ENCODE measurements at places on chromosomes 2 and 18.
A peak's percentile ranks its signal among the peaks of the same experiment; 100 is the strongest.

DNA sequence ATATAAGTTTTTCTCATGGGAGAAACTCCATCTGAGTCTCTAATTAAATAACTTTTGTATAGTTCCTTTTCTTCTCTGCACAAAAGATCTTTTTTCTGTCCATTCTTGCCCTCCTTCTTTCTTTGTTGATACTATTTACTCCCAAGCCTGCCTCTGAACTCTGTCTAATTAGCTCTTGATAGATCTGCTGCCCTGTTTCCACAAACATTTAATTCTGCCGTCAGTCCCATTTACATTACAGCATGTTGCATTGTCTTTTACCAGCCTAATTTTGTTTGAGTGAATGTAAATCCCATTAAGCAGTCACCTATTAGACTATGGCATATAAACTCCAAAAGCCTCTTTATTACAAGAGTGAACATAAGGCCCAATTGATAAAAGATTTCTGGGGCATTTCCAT, 254.4 kb downstream of the ERBB4 start:
- DNase-seq = no peak

- DNase-seq = no peak
These were observed 117.1 kb downstream of the PRKRA start for GRCh38 chr2:178333851-178334250.

- peak; percentile 65 for DNase-seq
These were observed 322.1 kb downstream of the LRRTM1 start for GRCh38 chr2:79982445-79982844.

DNA sequence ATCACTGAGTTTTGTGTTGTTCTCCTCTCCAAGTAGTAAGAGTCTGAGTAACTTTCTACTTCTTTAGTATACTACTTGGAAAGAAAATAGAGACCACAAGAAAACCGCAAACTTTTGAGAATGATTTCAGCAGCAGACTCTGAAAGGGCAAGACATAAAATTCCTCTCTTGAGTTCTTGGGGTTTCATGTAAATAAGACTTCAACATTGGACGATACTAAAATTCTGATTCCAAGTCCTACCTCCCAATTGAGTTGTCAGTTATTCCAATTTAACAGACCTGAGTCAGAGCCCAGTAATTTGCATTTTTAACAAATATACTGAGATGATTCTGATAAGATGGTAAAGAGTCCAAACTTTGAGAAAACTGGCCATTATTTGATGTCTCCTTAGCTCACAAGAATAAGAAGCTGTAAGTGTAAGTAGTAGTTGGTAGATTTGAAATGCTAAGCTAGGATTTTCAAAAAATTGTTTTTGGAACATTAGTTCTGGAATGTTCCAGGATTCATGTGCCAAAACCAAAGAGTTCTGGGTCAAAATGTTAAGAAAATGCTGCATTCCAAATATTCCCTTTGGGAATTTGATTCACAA, 261.6 kb upstream of the SPOPL start:
- DNase-seq = no peak

DNA sequence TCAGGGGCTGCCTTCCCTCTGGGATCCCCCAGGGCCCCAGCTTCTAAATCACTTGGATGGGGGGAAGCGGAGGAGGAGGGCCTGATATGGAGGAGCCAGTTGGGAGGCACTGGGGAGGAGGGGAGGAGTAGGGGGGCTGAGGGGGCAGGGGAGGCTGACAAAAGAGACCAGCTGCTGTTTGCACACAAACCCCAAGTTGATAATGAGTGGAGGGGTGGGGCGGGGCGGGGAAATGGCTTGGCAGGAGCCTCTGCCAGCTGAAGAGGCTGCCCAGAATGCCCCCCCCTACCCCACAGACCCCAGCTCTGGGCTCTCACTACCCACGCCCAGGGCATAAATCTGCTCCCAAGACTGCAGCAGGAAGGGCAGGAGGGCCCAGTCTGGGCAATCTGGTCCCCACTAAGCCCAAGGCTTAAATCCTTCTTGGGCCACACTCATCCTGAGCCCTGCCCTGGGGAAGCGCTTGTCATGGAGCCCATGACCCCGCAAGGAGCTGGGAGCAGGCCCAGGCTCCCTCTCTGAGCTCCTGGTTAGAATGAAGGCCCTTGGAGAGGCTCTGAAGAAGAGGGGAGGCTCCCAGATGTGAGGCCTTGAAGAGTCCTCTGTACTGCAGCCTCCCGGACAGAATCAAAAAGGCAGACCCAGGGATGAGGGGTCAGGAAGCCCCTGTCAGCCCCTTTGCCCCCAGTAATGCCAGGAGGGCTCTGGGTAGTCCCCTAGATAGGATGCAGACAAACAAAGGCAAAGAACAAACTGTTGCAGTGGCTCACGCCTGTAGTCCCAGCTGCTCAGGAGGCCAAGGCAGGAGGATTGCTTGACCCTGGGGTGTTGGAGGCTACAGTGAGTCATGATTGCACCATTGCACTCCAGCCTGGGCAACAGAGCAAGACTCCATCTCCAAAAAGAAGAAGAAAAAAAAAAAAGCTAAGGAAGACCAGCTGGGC, 24.8 kb upstream of the PTMA start:
- DNase-seq = peak; percentile 59

GRCh38 chr18:28181616-28182015, 4.7 kb upstream of the CDH2 start:
- no peak for DNase-seq

GRCh38 chr2:125092276-125093009, 1067.4 kb downstream of the CNTNAP5 start:
- no peak for DNase-seq

GRCh38 chr18:37276111-37276890, 289.3 kb downstream of the CELF4 start:
- no peak for DNase-seq

GRCh38 chr2:64474121-64474571, 20.2 kb downstream of the LGALSL start:
- DNase-seq = no peak

- no peak for DNase-seq
These were observed 32.2 kb upstream of the CREB1 start for GRCh38 chr2:207497596-207497995.

GRCh38 chr2:222879604-222879933, 18.7 kb downstream of the ACSL3 start:
- no peak for DNase-seq

DNA sequence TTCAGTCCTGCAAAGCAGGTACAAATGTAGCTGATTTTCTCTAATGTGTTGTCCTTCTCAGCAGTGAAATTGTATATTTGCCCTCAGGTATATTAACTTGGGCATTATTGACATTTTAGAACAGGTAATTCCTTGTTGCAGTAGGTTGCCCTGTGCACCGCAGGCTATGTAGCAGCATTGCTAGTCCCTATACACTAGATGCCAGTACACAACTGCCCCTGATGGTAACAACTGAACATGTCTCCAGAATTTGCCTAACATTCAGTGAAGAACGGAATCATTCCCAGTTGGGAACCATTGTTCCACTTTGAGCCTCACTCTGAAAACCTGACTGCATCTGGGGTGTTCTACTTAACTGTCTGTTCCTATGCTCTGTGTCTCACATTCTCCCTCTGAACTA, 23.1 kb upstream of the TFPI start:
- no peak for DNase-seq

- DNase-seq = no peak
These were observed 750.5 kb downstream of the LRP1B start for GRCh38 chr2:141380008-141380979.

DNA sequence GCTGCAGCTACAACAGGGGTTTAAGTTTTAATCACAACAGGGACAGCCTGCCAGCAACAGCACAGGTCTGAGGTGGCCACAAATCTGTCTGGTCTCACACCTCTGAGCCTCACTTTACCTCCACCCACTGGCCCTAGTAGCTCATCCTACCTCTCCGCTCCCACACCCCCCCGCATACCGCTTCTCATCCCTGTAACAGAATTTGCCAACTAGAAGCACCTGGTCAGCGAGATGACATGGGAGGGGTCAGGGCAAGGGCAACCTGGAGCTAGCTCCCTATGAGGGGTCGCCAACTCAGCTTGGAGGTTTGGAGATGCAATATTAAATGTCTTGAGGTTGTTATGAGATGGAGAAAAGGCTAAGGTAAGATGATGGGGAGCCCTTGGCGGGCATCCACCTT, 7.5 kb downstream of the CATIP start:
- no peak for DNase-seq

- DNase-seq = no peak
These were observed 125.6 kb downstream of the TDRD15 start for GRCh38 chr2:21249367-21249766.

DNA sequence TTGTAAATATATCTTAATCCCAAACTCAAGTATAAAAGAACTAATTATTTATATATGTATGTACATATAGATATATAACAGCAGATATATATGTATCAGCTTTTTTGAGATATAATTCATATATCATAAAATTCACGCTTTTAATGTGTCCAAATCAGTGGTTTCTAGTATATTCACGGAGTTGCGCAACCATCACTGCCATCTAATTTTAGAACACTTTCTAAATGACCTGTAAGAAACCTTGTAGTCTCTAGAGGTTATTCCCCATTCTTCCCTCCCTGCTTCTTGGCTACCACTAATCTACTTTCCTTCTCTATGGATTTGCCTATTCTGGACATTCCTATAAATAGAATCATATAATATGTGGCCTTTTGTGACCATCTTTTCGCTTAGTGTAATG, 163.5 kb upstream of the TCF4 start:
- DNase-seq = no peak

DNA sequence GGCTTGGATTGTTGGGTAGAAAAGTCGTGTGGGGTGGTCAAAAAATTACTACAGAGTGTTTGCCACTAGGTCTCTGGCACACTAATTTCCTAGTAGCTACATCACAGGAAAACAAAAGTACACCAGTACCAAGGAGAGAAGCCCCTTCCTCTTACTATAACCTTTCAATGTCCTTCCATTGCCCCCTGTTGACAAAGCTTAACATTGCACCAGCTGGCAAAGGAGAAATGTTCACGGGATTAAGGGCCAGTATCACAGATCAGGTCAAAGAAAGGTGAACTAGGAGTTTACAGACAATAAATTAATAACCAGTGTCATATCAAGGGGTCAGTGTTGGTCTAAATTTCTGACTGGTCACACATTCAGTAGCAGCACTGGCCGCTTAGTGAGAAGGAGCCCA, 1139.6 kb upstream of the FAM98A start:
- DNase-seq = no peak

DNA sequence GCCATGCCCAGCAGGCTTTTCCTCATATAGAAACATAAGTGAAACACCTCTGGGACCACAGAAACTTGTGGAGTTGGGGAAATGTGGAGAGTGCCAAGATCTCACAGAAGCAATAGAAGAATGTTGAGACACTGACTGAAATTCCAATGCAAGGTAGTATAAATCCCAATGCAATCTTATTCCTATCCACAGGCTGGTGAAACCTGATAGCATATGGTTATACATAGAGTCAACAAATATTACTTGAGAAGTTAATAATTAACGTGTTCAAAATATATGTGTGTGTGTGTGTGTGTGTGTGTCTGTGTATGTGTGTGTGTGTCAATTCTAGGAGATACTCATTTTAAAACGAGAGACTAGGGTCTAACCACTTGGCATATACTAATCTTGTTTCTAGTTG, 776.8 kb upstream of the ACVR2A start:
- no peak for DNase-seq

- no peak for DNase-seq
These were observed 96.0 kb upstream of the OTOS start for GRCh38 chr2:240236217-240237111.

DNA sequence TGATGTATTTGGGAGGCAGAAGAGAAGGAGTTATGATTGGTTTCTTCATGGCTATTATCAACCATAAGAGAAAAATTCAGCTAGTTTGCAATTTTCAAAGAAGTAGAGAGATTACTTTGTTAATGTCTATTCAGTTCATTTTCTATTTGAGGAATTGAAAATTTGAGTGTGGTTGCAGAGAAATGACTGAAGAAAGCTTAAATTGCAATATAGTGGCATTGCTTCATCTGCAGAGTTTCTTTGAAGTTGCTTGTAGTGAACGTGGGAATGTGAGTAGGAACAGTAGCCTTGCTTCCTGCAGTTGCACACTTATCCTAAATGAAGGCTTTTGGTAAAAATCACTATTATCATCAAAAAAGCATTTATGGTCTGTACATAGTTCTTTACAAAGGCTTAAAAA, 14.7 kb upstream of the CYRIA start:
- DNase-seq = no peak

DNA sequence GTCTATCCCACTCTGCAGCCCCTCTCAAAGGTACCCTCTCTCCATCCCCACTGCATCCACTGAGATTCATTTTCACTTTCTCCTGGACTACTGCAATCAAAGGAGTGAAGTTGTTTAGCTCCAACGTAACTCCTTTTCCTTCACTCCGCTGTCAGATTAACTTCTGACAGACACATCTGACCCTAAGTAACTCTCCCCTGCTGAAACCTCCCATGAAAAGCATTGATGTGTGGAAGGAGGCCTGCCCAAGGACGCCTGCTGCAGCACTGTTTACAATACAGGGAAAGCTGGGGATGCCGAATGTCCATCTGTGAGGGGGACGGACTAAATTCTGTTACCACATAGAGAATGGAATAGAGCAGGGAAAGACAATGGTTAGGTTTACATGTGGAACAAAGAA, 114.8 kb downstream of the TMEM163 start:
- DNase-seq = no peak

GRCh38 chr2:191311-192190, 72.3 kb downstream of the SH3YL1 start:
- DNase-seq = no peak

GRCh38 chr2:206375956-206376355, 67.4 kb upstream of the ADAM23 start:
- no peak for DNase-seq

DNA sequence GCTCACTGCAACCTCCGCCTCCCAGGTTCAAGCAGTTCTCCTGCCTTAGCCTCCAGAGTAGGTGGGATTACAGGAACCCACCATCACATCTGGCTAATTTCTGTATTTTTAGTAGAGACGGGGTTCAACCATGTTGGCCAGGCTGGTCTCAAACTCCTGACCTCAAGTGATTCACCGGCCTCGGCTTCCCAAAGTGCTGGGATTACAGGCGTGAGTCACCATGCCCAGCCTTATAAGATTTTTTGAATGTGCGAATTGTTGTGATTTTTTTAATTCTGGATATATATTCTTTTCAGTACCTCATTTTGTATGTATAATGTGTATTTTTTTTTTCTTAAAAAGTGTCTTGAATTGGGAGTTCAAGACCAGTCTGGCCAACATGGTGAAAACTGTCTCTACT, 42.0 kb upstream of the CCDC150 start:
- no peak for DNase-seq

DNA sequence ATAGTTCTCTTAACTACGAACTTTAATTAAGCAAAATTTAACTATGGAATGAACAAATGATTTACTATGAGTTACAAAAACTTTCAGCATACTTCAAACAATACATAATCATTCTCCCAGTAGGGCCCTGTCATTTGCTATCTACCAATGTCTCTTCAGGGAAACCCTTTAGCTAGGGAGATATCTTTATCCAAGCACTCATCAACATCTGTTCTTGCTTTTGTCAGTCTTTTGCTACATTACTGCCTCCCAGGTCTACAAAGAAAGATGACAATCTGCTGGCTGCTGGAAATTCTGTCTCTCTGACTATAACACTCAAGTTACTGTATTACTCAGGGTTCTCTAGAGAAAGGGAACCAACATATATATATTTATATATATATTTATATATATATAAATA, 1626.3 kb upstream of the CELF4 start:
- DNase-seq = no peak

- no peak for DNase-seq
These were observed 454.0 kb upstream of the HS6ST1 start for GRCh38 chr2:128772671-128773070.

GRCh38 chr2:9307535-9307934, 100.9 kb downstream of the ASAP2 start:
- no peak for DNase-seq

Measured in hypothalamus (tissue), 51 donors.